ENCODE measurements at places on chromosomes 4 and X. TPM values are rescaled to one million over a fixed set of nuclear protein-coding genes. Genes with fewer than 3 reads are reported as not detected.

DNA sequence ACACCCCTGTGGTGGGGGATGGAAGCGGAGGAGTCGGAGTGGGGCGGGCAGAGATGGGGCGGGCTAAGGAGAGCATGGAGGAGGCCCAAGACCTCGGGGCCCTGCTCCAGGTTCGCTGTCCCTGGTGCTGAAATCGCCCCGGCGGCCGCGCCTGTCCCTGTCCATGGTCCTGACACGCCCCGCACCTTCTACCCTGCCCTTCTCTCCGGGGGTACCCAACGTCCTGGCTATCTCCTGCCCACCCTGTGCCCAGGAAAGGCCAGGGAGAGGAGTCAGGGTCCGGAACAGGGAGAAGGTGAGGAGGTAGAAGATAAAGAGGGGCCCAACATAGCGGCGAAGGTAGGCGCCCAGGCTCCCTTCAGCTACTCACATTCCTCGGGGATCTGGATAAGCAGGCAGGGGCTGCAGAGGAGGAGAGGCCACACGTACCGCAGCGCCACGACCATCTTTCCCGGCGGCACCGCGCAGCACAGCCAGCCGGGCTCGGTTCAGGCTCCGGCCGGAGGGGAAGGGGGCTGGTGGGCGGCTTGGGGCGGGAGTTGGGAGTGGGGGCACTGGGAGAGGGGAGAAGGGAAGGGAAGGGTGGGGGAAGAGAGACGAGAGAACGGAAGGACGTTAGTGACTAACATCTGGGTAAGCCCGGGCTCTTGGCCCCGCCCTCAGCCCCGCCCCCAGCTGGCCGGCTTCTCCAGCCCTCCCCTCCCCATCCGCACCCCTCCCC lies 10.4 kb downstream of the L1CAM start:
- no peak overlapping the region for H3K27ac ChIP-seq
- H3K4me1 ChIP-seq, result no peaks in the 10 kb centered on the region
- H3K36me3 ChIP-seq, result no peaks in the 10 kb centered on the region
- no peaks in the 10 kb centered on the region for H3K27me3 ChIP-seq
- DNase-seq, result peak; percentile 8

DNA sequence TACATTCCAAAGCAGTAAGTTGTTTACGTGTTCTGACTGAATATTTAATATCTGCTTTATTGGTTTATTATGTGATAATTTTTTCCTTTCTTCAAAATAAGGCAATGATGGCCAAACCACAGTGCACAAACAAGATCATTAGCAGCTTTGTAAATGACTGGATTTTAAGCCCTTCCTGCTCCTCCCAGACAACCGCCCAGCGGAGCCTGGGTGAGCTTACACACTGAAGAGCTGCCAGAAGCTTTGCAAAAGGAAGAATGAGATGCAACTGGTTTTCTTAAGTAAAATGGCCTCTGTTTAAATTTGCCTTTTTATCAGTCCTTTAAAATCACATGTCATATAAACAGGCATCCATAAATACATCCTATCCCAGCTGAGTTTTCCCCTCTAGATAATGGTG lies 52.2 kb downstream of the SPARCL1 start:
- H3K4me1 ChIP-seq, result no peaks in the 10 kb centered on the region
- no peak overlapping the region for H3K4me3 ChIP-seq
- no peak overlapping the region for H3K27ac ChIP-seq
- no peaks in the 10 kb centered on the region for H3K36me3 ChIP-seq
- H3K27me3 ChIP-seq, result no peaks in the 10 kb centered on the region

DNA sequence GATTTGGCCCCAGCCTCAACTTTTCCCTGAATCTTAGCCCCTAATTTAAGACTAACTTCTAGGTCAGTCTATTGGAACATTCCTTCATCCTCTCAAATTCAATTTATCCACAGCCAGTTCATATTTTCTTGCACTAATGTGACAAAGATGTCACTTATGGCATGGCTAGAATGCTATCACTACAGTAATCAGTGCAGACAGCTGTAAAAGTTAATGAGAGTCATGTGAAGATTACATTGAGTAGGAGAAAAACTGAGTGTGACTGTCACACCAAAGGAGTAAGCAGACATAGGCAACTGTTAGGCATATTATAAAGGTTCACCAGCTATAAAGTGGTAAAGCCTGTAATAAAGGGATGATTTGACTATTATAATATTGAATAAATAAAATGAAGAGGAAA lies 42.6 kb downstream of the GABRG1 start:
- H3K27me3 ChIP-seq, result no peaks in the 10 kb centered on the region
- H3K4me3 ChIP-seq, result no peak overlapping the region
- DNase-seq, result no peak
- H3K27ac ChIP-seq, result no peak overlapping the region
- no peaks in the 10 kb centered on the region for H3K4me1 ChIP-seq

Gene CYSLTR1
- 0.50 TPM for total RNA-seq

GRCh38 chr4:156764846-156765245 lies 206.8 kb downstream of the PDGFC start:
- DNase-seq, result peak; percentile 35
- H3K4me1 ChIP-seq, result peaks cover 16% of the 10 kb centered on the region
- peak overlapping the region; percentile 1 for H3K27ac ChIP-seq
- H3K27me3 ChIP-seq, result no peaks in the 10 kb centered on the region
- no peak overlapping the region for H3K4me3 ChIP-seq

DNA sequence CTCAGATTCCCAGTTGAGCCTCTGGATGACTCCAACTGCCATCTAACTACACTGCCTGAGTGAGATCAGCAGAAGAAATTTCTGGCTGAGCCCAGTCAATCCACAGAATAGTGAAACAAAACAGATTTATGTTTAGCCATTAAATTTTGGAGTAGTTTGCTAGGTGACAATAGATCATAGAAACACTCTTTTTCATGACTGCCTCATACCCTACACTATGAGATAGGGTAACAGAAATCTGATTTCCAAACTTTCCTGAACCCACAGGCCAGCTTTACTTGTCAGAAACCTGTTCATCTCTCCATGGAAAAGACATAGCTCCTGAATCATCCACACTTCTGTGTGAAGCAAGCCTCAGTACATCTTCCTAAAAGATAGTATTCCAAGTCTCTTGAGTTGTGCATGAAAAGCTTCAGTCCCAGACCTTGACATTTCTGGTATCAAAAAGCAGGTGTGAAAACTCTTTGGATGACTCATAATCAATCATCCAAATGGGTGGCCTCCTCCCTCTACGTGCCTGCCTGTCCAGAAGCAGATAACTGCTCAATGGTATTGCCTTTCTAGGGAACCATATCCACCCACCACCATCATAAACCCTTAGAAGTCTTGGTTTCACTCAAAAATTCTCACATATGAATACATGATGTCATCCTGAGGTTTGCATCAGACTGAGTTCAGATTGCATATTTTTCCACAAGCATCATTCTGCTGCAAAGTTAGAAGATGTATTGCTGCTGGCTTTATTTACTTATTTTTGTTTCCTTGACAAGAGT lies 47.5 kb upstream of the RAP2C start:
- H3K27ac ChIP-seq, result no peak overlapping the region
- no peaks in the 10 kb centered on the region for H3K36me3 ChIP-seq
- no peak overlapping the region for H3K4me3 ChIP-seq
- DNase-seq, result peak; percentile 78
- H3K27me3 ChIP-seq, result no peaks in the 10 kb centered on the region

- H3K4me1 ChIP-seq, result no peaks in the 10 kb centered on the region
- no peaks in the 10 kb centered on the region for H3K27me3 ChIP-seq
- no peak overlapping the region for H3K27ac ChIP-seq
- H3K36me3 ChIP-seq, result no peaks in the 10 kb centered on the region
Observed at GRCh38 chrX:21734175-21734574, 23.7 kb downstream of the SMPX start.

DNA sequence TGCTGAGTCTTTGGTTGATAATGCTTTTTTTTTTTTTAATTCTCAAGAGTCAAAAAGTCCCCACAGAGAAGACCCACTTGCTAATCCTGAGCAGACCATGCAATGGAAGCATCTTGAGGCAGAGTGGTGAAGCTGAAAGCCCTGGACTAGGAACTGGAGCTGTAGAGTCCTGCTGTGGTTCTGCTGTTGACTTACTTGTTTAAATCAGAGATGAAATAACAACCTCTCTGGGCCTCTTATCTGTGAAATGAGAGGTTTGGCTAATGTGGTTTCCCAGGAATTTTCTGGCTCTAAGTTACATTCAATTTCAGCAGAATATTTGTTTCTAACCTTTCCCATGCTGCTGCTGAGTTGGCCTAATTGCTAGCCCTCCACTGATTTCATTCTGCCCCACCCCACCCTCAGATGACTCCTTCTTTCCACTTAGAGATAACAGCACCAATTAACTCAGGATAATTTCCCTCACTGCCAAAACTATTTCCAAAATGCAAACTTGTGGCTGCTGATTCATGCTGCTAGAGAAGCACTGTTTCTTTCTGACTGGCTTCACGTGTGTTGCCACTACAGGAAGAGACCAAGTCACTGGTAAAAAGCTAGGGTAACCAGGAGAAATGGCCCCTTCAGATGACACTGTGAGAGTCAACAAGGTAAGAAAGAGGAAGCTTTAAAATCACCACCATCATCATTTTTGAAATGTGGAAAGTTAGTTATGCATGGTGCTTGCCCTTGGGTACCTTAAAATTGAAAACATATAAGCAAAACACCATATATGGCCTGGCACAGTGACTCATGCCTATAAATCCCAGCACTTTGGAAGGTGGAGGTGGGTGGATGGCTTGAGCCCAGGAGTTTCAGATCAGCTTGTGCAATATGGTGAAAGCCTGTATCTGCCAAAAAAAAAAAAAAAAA lies 326.4 kb downstream of the DCHS2 start:
- peaks cover 6% of the 10 kb centered on the region for H3K4me1 ChIP-seq
- H3K27me3 ChIP-seq, result no peaks in the 10 kb centered on the region
- H3K27ac ChIP-seq, result peak overlapping the region; percentile 81

Gene ADGRL3
- total RNA-seq, result 0.26 TPM

DNA sequence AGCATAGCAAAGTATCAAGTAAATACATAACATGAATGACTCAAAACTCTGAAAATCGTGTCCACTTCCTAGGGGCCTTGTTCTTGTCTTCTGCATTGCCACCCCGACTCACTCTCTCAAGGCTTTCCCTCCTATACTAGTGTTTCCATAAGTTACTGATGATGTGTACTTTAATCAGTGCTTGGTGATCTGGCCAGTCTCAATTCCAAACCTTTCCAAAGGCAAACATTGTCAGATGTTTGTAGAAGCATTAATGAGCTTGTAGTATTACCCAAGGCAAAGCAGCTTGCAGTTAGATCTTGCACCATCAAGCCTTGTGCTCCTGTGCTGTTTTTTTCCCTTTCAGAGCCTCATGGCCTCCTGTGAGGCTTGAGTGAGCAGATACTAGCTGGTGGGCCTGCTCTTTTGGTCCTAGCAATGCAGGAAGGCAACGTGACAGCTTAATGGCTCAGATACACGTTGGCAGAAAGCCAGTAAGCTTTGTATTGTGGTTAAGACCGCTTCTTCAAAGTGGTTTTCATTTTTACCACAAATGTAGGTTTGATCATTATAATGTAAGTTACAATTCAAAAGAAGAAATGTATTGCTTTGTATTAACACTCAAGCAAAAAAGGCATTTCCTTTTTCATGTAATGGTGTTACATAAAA lies 51.8 kb downstream of the RBPJ start:
- no peaks in the 10 kb centered on the region for H3K27me3 ChIP-seq
- H3K4me3 ChIP-seq, result no peak overlapping the region
- no peaks in the 10 kb centered on the region for H3K36me3 ChIP-seq

Gene SPIN2A
- 0.50 TPM for total RNA-seq

Gene NIPAL1
- total RNA-seq, result under 0.01 TPM

DNA sequence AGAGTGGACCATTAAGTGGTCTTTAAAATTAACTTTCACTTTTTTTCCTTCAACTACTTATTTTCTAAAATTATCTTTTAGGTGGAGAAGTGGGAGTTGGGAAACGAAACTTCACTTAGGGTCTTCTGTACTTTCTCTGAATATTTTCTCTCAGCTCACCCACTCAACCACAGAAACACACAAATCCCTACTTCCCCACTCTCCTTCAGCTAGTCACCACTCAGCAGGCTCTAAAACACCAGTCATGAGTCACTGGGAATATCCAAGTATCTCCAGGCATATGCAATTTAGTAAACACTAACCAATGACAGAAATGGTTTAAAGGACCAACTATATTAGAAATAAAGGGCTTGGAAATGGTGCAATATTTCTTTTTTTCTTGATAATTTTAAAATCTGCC lies 153.0 kb upstream of the RPS6KA6 start:
- no peaks in the 10 kb centered on the region for H3K4me1 ChIP-seq
- H3K36me3 ChIP-seq, result no peaks in the 10 kb centered on the region
- H3K4me3 ChIP-seq, result no peak overlapping the region
- no peaks in the 10 kb centered on the region for H3K27me3 ChIP-seq

Gene MAD2L1
- 2.1 TPM for total RNA-seq

DNA sequence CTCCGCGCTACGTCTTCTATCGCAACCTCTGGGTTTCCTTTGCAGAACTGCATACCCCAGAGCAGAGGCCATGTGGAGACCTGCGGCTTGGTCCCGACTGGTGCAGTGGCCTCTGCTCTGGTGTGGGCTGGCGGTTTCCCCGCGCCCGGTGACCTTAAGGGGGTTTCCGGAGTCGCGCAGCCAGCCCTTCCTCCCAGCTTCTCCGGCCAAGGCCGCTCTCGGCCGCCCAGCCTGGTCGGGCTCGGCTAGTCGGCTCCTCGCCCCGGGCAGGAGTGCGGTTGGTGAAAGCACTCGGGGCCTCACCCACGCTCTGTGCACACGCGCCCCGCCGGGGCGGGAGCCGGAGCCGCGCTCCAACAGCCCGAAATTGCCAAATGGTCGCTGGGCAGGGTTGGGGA lies 84.9 kb downstream of the BCOR start:
- peak overlapping the region; percentile 72 for H3K27ac ChIP-seq
- peak; percentile 40 for DNase-seq
- H3K27me3 ChIP-seq, result no peaks in the 10 kb centered on the region
- peak overlapping the region; percentile 8 for H3K4me3 ChIP-seq

Gene AR
- total RNA-seq, result 8.0 TPM

GRCh38 chr4:175935016-175935661 lies 123.1 kb upstream of the GPM6A start:
- DNase-seq, result no peak
- no peak overlapping the region for H3K27ac ChIP-seq
- H3K4me1 ChIP-seq, result no peaks in the 10 kb centered on the region
- H3K27me3 ChIP-seq, result no peaks in the 10 kb centered on the region

GRCh38 chr4:181896614-181897013 lies 346.6 kb upstream of the TENM3 start:
- no peak overlapping the region for H3K4me3 ChIP-seq
- no peaks in the 10 kb centered on the region for H3K36me3 ChIP-seq
- no peaks in the 10 kb centered on the region for H3K27me3 ChIP-seq
- peak; percentile 54 for DNase-seq

GRCh38 chrX:18702362-18703195 lies 4.9 kb upstream of the PPEF1 start:
- no peak overlapping the region for H3K4me3 ChIP-seq
- no peak overlapping the region for H3K27ac ChIP-seq
- no peaks in the 10 kb centered on the region for H3K27me3 ChIP-seq
- H3K4me1 ChIP-seq, result no peaks in the 10 kb centered on the region

GRCh38 chr4:53537606-53538005 lies 53.7 kb downstream of the LNX1 start:
- peaks cover 12% of the 10 kb centered on the region for H3K4me1 ChIP-seq
- no peak overlapping the region for H3K4me3 ChIP-seq
- H3K27me3 ChIP-seq, result no peaks in the 10 kb centered on the region
- no peaks in the 10 kb centered on the region for H3K36me3 ChIP-seq
- H3K27ac ChIP-seq, result no peak overlapping the region
- no peak for DNase-seq

Gene ARHGEF6
- 20.5 TPM for total RNA-seq

- no peak overlapping the region for H3K4me3 ChIP-seq
- H3K36me3 ChIP-seq, result no peaks in the 10 kb centered on the region
- no peak for DNase-seq
- no peaks in the 10 kb centered on the region for H3K27me3 ChIP-seq
- no peaks in the 10 kb centered on the region for H3K4me1 ChIP-seq
- no peak overlapping the region for H3K27ac ChIP-seq
Observed at GRCh38 chr4:79088946-79089691, 149.9 kb upstream of the PAQR3 start.

GRCh38 chr4:32697281-32697814 lies 1977.2 kb downstream of the PCDH7 start:
- DNase-seq, result no peak
- H3K4me3 ChIP-seq, result no peak overlapping the region
- H3K27me3 ChIP-seq, result no peaks in the 10 kb centered on the region
- no peaks in the 10 kb centered on the region for H3K4me1 ChIP-seq
